Suprapubic skin (tissue), 4 donors: ENCODE measurements at places on chromosomes 3 and 15.

DNA sequence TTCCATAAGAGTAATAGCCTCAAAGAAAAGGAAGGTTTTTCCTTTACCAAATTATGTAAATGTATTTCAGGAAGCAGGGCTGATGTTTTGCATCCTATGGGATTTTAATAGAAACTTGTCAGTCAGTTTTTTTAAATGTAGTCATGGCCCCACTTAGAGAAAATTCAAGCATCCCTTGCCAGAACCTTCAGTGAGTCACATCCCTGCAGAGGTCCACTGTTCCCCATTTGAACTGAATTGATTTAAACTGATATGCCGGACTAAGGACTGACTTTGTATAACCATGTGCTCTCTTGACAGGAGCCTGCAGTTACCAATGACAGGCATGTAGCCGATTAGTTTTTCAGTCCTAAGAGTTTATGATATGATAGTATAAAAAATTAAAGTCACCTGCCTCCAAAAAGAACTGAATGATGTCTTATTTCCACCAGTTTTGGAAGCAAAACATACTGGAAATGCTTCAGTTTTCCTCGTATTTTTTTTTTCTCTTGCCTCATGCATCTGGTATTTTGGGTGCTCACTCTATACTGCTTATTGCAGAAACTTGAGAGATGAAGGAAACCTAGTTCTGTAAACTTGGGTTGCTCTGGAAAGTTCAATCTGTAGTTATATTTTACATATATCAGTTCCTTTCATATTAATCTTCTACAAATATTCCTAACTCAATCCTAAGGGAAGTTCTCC is 30.7 kb downstream of the LRTM1 start:
- peaks cover 2% of the 10 kb centered on the region for H3K4me1 ChIP-seq
- no peak overlapping the region for H3K4me3 ChIP-seq

GRCh38 chr3:106985721-106986120 is 391.5 kb upstream of the CCDC54 start:
- H3K4me3 ChIP-seq = no peak overlapping the region
- no peaks in the 10 kb centered on the region for H3K27me3 ChIP-seq
- H3K36me3 ChIP-seq = no peaks in the 10 kb centered on the region
- DNase-seq = no peak
- H3K27ac ChIP-seq = no peak overlapping the region

DNA sequence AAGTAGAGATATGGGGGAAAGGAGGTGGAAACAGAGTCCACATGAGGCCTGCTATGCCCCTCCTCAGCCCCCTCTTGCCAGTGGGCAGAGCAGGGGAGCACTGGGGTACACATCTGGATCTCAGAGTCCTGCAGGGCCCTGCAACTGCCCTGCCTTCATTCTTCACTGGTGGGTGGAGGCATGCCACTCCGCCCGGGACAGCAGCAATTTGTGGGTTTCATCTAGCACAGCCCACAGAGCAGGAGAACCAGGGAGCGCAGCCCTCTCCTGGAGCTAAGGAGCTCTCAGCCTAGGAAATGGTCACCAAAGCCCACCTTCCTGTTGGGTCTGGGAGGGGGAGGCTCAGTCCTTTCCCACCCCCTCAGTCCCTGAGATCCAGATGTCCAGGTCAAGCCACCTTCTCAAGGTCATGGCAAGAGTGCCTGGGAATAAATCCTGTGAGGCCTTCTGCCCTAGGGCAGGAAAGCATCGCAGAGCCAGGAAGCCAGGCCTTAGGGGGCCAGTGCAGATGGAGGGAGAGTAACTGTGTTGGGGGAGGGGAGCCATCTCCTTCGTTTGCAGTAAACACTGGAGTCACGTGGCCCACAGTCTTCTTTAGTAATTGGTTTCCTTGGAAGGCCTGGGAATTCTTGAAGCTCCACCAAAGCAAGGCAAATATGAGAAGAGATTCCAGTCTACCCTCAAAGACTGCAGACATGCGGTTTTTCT is 31.0 kb downstream of the ANP32A start:
- peaks cover 79% of the 10 kb centered on the region for H3K4me1 ChIP-seq
- H3K27me3 ChIP-seq = no peaks in the 10 kb centered on the region
- peak overlapping the region; percentile 50 for H3K27ac ChIP-seq
- H3K36me3 ChIP-seq = peaks cover 10% of the 10 kb centered on the region

DNA sequence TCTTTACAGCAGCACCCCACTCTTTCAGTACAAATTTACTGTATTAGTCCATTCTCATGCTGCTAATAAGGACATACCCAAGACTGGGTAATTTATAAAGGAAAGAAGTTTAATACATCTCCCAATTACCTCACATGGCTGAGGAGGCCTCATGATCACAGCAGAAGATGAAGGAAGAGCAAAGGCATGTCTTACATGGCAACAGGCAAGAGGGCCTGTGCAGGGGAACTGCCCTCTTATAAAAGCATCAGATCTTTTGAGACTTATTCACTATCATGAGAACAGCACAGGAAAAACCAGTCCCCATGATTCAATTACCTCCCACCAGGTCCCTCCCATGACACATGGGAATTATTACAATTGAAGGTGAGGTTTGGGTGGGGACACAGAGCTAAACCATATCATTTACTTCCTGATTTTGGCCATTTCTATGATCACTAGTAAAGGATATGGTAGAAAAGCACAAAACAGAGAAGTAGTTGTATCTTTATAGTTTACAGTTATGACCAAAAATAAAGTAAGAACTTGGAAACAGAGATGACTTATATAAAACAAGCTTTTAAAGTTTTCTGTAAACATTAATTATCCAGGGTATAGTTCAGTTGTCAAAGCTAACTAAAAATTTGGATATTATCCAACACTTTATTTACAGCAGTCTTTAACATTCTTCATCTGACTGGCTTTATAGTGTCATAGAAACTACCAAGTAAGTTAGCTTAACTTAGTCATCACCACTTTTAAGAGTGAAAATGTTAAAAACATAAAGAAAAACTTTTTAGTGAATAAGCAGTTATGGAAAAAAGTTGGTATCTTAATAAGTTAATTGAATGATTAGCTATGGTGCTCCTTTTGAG is 40.2 kb downstream of the P2RY1 start:
- H3K27me3 ChIP-seq = no peaks in the 10 kb centered on the region
- no peak overlapping the region for H3K4me3 ChIP-seq
- H3K4me1 ChIP-seq = no peaks in the 10 kb centered on the region
- DNase-seq = no peak
- H3K36me3 ChIP-seq = no peaks in the 10 kb centered on the region
- H3K27ac ChIP-seq = no peak overlapping the region

DNA sequence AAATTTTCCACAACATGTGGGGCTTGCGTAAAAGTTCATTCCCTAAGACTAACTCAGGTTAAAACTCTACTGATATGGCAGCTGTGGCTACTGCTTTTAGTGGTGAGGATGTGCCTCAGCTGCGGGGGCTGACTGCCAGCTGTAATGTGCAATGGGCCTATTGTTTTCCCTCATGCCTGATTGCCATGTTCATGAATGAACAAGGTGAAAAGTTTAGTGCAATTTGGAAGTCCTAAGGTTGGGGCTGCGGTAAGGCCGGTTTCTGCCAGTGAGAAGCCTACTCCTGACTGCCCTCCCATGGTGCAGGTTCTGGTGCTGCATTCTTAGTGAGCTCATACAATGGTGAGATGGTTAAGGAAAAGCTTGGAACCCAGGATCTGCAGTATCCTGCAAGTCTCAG is 10.9 kb upstream of the ALDH1L1 start:
- H3K27ac ChIP-seq = no peak overlapping the region
- DNase-seq = no peak
- H3K4me1 ChIP-seq = no peaks in the 10 kb centered on the region
